ENCODE measurements at places on chromosomes 16 and 17. TPM values are rescaled to one million over a fixed set of nuclear protein-coding genes. Genes with fewer than 3 reads are reported as not detected.

DNA sequence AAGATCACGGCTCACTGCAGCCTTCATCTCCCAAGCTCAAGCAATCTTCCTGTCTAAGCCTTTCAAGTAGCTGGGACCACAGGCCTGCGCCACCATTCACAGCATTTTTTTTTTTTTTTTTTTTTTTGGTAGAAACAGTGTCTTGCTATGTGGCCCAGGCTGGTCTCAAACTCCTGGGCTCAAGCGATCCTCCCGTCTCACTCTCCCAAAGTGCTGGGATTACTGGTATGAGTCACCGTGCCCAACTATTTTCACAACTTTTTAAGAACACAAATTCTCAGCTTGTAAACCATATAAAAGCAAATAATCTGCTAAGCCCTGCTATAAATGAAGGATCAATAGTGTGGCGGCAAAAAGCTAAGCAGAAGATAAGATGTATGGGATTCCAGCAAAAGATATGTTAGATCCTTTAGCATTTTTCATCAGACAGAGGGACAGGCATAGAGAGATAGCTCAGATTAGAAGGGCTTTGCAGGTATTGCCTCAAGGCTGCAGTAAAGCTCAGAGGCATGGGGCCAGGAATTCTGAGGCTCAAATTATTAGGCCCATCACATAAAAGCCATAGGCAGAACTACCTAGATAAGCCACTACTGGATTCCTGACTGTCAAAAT, 55.1 kb downstream of the EMP2 start:
- no peak overlapping the region for H3K4me3 ChIP-seq
- DNase-seq, result no peak
- no peaks in the 10 kb centered on the region for H3K4me1 ChIP-seq
- H3K27ac ChIP-seq, result no peak overlapping the region

DNA sequence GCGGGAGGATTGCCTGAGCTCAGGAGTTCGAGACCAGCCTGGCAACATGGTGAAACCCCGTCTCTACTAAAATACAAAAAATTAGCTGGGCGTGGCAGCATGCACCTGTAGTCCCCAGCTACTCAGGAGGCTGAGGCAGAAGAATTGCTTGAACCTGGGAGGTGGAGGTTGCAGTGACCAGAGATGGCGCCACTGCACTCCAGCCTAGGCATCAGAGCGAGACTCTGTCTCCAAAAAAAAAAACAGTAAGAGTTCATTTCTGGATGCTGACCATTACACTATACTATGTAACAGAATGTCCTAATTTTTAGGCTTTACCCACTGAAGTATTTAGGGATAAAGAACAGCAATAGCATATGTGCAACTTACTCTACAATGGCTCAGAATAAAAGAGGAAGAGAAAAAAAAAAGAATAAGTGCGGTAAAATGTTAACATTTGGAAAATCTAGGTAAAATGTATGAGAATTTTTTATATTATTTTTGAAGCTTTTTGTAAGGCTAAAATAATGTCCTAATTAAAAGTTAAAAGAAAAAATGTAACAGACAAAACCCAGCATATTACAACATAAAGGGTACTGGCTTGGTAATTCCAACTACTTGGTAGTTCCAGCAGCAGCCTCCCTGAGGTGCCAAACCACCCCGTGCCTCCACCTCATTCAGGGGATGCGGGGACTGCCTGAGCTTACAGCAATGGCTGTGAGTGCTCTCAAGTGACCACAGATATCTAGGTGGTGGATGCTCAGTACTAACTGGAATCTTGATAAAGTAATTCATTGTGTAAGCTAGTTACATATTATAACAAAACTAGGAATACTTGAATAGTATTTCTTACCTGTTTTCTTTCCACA, 10.9 kb downstream of the COPS3 start:
- no peaks in the 10 kb centered on the region for H3K4me1 ChIP-seq
- no peak overlapping the region for H3K27ac ChIP-seq
- peaks cover 28% of the 10 kb centered on the region for H3K36me3 ChIP-seq
- no peak overlapping the region for H3K4me3 ChIP-seq

DNA sequence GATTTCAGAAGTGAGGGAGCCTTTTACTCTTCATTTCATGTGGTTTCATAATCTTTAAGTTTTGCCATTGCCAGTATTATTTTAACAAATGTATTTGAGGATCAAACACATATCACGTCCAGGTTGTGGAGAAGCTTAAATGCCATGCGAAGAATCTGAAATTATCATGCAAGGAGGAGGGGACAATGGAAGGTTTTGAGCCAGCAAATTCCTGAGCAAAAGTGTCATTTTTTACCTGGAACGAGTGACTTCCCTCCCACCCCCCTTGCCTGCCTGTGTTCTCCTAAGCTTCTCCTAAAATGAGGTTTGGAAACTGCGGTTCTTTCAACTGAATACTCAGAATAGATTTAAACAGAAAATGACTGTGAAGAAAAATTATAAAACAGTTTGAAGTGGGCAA, 77.6 kb downstream of the C16orf95 start:
- H3K4me1 ChIP-seq, result no peaks in the 10 kb centered on the region
- H3K27ac ChIP-seq, result no peak overlapping the region
- no peak overlapping the region for H3K4me3 ChIP-seq
- no peaks in the 10 kb centered on the region for H3K27me3 ChIP-seq

DNA sequence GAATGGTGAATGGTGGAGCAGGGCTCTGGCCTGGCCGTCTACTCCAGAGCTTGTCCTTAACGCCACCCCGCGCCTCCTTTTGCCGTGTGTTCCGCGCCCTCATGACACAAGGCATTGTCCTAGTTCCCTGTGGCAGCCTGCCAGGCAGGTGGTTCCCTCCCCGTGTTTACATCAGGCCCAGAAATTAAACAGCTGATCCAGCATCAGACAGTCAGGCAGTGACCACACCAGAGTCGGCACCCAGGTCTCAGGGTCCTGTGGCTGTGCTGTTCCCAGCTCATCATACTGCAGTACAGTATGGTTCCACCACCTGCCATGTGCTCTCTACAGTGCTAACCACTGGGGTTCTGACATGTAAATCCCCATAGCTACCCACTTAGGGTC, 119.7 kb downstream of the RAB11FIP4 start:
- H3K27ac ChIP-seq, result no peak overlapping the region
- no peaks in the 10 kb centered on the region for H3K36me3 ChIP-seq
- no peaks in the 10 kb centered on the region for H3K27me3 ChIP-seq
- no peak for DNase-seq
- no peak overlapping the region for H3K4me3 ChIP-seq

Gene CCDC78
- total RNA-seq, result 0.63 TPM

Gene ZPBP2
- not detected for total RNA-seq

Measured in tibial nerve (tissue), 4 donors.